Adrenal gland (tissue), 19 donors: ENCODE measurements at places on chromosomes 6 and 20. TPM values are rescaled to one million over a fixed set of nuclear protein-coding genes. Genes with fewer than 3 reads are reported as not detected.

Gene SLCO4A1
- polyA plus RNA-seq = 20.7 TPM

Gene ZBTB46
- polyA plus RNA-seq = 0.77 TPM

Gene UBE2C
- 4.9 TPM for polyA plus RNA-seq

Gene AGPAT4
- 4.3 TPM for polyA plus RNA-seq

Gene DEFB124
- not detected for polyA plus RNA-seq
